ENCODE measurements at places on chromosomes 3 and 15.

- DNase-seq = no peak
Observed at GRCh38 chr3:193483988-193484539, 70.6 kb downstream of the ATP13A4 start.

DNA sequence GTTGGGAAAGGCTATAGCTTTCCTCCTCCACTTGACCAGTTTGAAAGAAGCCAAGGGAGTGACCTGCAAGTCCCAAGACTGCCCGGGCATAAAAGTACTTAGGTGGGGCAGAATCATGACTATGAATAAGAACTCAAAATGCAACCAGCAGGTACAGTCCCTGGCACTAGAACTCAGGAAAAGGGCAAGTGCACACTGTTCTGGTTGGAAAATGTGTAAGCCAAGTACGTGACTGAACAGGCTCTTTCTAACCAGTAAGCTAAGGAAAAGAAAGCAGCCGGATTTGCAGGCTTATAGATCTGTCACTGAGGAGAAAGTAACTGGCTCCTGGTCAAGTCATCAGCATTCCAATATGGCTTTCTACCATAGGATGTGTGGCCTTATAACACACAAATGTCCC, 101.2 kb upstream of the SLC4A7 start:
- no peak for DNase-seq

- DNase-seq = no peak
Observed at GRCh38 chr3:74127256-74127655, 487.2 kb downstream of the CNTN3 start.

GRCh38 chr3:16478516-16478915, 35.0 kb downstream of the RFTN1 start:
- no peak for DNase-seq

DNA sequence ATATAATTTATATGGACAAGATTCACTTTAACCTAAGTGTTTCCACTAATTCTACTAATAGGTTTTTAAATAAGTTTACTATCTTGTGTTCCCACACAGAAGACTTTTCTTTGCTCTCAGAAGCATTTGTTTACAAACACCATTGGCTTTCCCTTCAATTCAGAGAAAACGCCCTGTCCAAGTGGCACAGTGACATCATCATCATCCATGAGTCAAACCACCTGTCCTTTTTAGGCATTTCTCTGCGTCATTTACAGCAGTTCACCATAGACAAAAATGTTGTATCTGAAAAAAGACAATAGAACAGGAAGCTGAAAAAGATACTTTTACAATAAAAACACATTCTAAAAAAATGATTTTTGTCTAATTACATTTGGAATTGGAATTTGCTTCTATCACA, 9.3 kb upstream of the BCL2L10 start:
- DNase-seq = no peak

- DNase-seq = no peak
Observed at GRCh38 chr15:77168141-77168540, 97.2 kb upstream of the TSPAN3 start.

- DNase-seq = no peak
Observed at GRCh38 chr15:41490355-41490754, 3.3 kb upstream of the ITPKA start.

DNA sequence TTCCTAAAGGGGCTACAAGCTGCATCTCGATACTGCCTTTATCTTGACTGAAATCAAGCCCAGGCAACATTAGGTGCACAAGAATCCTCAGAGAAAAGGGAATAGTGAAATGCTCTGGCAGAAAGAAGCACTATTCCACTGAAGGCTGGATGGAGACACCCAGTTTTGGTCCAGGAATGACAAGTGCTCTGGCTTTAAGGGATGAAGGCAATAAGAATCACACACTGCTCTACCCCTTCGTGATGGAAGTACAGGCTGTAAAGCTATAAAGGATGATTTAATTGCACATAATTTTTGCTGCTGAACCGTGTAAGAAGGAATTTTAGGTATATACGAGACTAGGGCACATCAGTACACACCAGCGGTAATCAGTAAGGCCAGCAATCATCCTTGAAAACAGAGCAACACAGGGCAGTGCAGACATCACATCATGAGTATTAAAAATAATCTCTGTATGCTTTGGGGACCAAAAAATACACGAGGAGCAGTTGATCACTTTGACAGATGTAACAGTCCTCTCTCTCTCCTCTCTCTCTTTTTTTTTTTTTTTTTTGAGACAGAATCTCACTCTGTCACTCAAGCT, 414.6 kb upstream of the TBL1XR1 start:
- DNase-seq = no peak

GRCh38 chr3:30167541-30168011, 438.8 kb upstream of the TGFBR2 start:
- DNase-seq = no peak

DNA sequence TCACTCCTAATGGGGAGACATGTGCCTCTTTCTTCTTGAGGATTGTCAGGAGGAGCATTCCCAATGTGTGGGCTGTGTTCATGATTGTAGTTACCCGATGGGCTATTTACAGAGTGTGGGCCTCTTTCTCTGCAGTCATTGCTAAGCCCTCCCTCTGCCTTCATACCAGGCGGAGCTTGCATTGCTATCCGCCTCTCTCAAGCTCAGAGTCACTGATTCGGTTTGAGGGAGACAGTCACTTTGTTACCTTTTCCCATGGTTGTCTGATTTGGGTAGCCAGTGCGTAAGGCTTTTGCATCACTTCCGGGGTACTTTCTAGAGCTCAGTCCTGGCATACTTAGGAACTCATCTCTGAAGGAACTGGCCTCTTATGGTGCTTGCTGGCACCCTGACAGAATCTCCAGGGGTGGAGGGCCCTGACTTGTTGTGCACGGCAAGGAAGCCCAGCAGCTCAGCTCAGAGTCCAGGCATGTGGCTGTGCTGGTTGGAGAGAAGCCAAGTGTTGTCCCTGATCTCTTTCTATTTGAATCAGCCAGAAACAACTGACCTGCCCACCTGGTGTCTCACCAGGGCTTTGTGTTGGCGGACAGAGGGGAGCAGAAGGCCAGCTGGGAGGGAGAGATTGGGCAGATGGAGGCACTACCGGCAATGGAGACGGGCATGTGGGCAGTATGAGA, 79.8 kb downstream of the EPHB1 start:
- DNase-seq = no peak

- DNase-seq = no peak
Observed at GRCh38 chr3:20846832-20847231, 660.8 kb upstream of the SGO1 start.

DNA sequence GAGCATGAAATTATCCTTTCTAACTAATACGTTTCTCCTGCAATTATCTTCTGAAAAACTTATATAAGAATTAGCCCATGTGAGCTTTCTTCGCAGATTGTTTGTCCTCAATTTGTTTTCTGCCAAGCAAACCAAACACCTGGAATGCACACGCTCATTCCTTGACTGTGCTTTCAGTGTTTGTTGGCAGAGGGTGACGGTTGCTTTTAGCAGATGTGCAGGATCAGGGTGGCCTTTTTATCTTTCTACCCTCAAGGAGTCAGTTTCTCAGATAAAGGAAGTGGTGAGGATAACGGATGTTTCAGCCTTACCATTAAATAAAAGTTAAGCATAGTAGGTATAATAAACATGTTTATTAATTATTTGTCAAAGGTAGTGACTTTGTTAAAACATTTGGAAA, 15.2 kb downstream of the ARPP21 start:
- DNase-seq = no peak

- DNase-seq = no peak
Observed at GRCh38 chr15:99142562-99142961, 37.7 kb downstream of the SYNM start.

- DNase-seq = no peak
Observed at GRCh38 chr15:79617071-79617470, 184.9 kb downstream of the MINAR1 start.

DNA sequence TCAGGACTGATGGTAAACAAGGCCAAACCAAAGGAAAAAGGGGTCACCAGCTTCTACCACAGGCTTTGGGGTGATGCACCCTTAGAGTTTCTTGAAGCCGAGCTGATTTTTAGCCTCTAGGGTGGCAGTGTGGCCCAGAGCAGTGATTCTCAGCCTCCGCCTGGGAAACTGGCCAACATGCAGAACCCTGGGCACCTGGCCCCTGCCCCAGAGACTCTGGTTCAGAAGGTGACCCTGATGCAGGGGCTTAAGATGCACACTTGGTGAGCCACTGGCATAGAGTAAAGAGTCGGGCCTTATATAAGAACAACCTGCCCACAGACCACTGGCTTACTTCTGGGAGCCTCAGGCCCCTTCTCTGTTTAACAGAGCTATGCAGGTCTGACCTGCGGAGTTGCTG, 44.5 kb downstream of the SYNM start:
- no peak for DNase-seq

Data from CD4-positive, alpha-beta T cell treated with Interleukin-15 for 1 hour (primary cell).